ENCODE measurements at places on chromosomes 5 and 9. TPM values are rescaled to one million over a fixed set of nuclear protein-coding genes. Genes with fewer than 3 reads are reported as not detected.

DNA sequence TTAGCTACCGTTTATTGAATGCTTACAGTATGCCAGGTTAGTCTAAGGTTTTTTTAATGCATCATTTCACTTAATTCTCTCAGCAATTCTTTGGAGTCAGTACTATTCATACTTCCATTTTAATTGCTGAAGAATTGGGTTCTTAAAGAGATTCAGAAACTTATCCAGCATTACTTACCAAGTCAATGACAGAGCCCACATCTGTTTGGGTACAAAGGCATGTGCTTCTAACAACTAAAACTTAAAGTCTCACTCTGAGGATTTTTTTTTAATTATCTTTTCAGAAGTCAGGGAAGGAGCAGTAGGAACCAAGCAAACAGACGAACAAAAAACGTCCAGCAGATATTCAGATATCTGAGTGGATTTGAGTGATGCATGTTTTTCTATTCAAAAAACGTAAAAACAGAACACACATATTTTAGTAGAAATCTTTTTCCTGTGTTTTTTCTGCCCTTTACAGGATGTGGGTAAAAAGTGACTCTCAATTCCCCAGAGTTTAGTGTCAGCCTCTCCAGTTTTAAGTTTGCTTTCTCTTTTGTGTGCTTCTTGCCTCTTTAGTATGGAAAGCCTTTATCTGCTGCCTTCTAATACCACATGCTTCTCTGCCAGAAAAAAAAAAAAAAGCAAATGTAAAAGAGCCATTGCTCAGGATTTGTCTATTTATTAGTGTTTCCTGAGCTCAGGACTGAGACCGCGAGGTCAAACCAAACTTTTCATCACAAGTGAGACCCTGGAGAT is 118.0 kb downstream of the PRKACG start:
- no peak overlapping the region for H3K4me3 ChIP-seq
- no peak for DNase-seq
- H3K27ac ChIP-seq = no peak overlapping the region
- no peaks in the 10 kb centered on the region for H3K27me3 ChIP-seq
- H3K36me3 ChIP-seq = no peaks in the 10 kb centered on the region
- no peaks in the 10 kb centered on the region for H3K4me1 ChIP-seq

DNA sequence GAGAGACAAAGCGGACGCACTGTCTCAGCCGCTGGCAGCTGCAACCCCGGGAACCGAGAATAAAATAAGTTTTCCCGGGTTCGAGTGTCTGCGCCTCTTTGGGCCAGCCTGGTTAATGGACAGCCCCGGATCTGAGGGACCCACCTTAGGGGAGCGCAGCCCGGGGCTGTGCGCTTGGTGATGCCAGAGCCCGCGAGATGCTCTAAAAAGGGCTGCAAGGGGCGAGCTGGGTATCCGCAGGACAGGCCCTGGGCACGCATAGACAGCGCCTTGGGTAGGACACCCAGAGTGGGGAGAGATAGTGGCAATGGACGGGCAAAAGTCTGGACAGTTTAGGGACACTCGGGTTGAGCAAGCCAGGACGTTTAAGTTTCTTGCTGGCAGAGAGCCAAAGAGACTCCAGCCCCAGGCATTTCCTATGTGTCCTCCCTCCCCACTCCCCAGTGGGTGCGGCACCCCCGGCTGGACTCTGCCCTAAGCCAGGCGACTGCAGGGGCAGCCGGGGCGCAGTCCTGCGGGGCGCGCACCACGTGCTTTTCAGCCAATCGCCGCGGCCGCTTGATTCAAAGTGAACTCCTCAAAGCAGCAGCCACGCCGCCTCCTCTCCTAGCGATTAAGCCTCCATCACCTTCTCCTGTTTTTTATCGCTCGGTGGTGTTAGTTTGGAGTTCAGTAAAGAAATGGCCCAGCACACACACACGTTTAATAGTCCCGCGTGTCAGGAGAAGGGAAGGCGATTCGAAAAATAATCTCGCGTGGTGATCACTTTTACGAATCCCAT is 616 bp upstream of the ENC1 start:
- H3K27me3 ChIP-seq = no peaks in the 10 kb centered on the region
- H3K27ac ChIP-seq = peak overlapping the region; percentile 71
- DNase-seq = no peak
- H3K36me3 ChIP-seq = no peaks in the 10 kb centered on the region
- H3K4me3 ChIP-seq = peak overlapping the region; percentile 68

- no peak overlapping the region for H3K4me3 ChIP-seq
- H3K27me3 ChIP-seq = no peaks in the 10 kb centered on the region
- H3K4me1 ChIP-seq = no peaks in the 10 kb centered on the region
- H3K36me3 ChIP-seq = peaks cover 39% of the 10 kb centered on the region
- no peak for DNase-seq
Observed at GRCh38 chr5:88214655-88215054, 54.0 kb downstream of the TMEM161B start.

DNA sequence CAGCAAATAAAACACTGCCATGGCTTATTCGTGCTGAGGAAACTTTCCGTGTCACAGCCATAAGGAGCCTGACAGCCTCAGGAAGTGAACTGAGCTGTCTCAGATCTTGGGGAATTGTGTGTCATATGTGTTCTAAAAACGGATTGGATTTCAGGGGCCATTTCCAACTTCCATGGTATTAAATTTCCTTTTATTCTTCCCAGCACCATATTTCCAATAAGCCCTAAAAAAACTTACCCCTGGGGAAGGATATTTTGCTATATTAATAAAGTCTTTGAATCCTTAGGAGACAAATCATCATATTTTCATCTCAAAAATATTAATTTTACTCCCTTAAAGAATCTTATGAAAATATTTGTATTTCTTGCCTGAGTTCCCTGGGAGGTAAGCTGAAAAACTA is 93.9 kb downstream of the LHFPL2 start:
- no peaks in the 10 kb centered on the region for H3K27me3 ChIP-seq
- H3K4me1 ChIP-seq = peaks cover 28% of the 10 kb centered on the region
- H3K4me3 ChIP-seq = no peak overlapping the region
- no peaks in the 10 kb centered on the region for H3K36me3 ChIP-seq

DNA sequence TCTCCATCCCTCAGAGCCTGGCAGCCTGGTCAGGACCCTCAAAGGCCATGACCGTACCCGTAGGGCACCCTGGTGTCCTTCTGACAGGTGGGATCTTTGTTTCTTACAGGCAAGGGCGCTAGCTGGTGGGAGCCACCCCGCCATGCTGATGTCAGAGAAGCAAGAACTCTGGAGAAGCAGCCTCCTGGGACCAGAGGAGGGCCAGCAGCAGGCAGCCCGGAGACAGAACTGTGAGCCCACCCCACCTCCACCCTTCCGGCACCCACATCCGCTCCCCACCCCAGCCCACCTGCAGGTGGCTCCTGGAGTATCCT is 42.2 kb upstream of the IL17B start:
- H3K27me3 ChIP-seq = no peaks in the 10 kb centered on the region
- peaks cover 96% of the 10 kb centered on the region for H3K4me1 ChIP-seq
- H3K36me3 ChIP-seq = peaks cover 45% of the 10 kb centered on the region
- H3K4me3 ChIP-seq = peak overlapping the region; percentile 1
- no peak for DNase-seq
- H3K27ac ChIP-seq = peak overlapping the region; percentile 98

Gene SELENOP
- total RNA-seq = 119 TPM

DNA sequence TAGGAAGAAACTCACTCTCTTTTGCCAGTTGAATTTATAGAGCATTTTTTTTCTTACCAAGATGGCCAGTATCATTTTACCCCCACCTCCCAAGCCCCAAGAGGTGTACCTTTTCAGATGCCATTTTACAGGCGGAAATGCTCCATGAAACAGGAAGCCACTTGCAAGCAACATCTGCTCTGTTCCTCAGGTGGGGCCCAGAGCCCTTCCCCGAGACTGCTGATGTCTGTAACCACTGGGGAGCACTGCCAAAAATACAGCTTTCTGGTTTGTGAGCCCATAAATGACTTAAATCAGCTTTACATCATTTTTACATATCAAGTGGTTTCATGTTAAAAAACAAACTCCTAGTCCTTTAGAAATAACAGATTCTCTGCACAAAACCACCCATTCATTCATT is 42.9 kb upstream of the GARNL3 start:
- H3K36me3 ChIP-seq = no peaks in the 10 kb centered on the region
- H3K27ac ChIP-seq = no peak overlapping the region
- H3K27me3 ChIP-seq = no peaks in the 10 kb centered on the region
- DNase-seq = no peak
- no peak overlapping the region for H3K4me3 ChIP-seq

DNA sequence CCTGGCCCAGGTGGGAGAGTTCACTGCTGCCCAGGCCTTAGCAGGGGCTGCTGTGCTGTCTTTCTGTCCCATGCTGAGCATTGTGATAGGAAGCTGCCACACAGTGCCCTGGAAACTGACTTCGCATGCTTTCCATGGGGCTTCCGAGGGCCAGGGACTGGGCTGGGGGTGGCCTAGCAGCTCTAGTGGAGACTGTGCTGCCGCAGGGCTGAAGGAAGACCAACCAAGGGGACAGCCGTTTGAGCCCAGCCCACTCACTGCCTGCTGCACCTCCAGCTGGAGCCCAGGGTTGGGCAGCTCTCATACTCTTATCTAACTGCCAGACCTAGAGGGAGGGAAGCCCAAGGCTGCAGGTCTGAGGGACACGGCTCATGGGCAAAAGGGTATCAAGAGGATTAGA is 79.2 kb downstream of the RGS3 start:
- peaks cover 41% of the 10 kb centered on the region for H3K4me1 ChIP-seq
- H3K36me3 ChIP-seq = peaks cover 48% of the 10 kb centered on the region
- H3K4me3 ChIP-seq = no peak overlapping the region
- DNase-seq = no peak

DNA sequence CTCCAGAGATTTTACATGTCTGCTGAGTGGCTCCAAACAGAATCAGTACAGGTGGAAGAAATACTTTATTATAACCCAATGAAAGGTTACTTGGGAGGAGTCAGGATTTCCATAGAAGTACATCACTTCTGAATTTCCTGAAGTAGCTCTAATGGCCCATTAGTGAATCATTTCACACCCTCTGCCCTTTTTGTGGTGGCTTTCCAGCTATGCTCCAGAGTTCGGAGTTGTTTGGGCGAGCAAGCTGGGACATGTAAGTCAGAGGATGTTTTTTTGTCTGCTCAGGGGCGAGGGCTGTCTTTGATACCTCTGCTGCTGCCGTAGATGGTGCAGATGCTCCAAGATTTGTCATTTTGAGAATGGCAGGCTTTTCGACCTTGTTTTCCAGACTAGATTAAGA is 226.1 kb downstream of the GOLPH3 start:
- H3K4me3 ChIP-seq = no peak overlapping the region
- no peaks in the 10 kb centered on the region for H3K27me3 ChIP-seq
- no peak for DNase-seq
- H3K27ac ChIP-seq = no peak overlapping the region
- no peaks in the 10 kb centered on the region for H3K4me1 ChIP-seq

Measured in esophagus muscularis mucosa (tissue), 4 donors.